Activated CD8-positive, alpha-beta memory T cell treated with anti-CD3 and anti-CD28 coated beads for 48 hours (primary cell): ENCODE measurements at places on chromosomes 12 and 14.

DNA sequence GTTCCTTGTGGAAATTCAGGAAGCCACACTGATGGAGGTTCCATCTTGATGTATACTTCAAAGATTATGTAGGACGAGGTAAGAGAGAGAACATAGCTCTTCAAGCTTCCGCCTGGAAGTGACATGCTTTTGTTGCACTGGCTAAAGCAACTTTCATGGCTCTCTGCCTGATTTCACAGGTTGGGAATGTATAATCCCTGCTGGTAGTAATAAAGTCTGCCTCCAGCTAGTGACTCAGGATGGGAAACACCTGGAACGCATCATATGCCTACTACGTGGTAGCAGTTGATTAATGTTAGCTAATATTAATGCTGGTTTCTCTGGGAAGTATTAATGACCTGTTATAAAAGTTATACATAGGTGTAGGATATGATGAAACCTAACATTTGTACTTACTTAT lies 71.1 kb downstream of the PELI2 start:
- no peak for DNase-seq

DNA sequence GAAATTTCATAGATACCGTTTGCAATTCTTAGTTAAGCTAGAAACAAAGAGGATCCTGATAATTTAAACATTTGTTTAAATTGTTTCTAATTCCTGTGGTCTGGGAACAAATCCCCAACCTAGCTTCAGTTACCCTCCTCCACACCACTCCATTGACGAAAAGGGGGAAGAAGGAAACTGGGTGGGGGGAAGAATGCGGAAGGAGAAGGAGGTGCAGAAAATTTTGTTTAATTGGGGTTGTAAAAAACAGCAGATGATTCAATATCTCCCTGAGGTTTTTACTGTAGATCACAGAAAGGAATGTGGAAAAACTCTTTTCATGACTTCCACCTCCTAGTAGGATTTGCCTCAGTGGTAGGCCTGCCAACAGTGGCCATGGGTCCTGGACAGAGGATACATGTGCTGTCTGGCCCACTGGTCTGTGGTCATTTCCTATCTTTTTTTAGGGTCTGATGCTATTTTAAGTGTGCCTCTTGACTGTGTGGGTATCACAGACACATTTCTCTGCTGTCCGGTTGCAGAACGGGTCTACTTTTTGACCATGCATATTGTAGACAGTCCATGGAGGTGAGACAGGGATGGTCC lies 122.9 kb upstream of the PCED1B start:
- DNase-seq: no peak

DNA sequence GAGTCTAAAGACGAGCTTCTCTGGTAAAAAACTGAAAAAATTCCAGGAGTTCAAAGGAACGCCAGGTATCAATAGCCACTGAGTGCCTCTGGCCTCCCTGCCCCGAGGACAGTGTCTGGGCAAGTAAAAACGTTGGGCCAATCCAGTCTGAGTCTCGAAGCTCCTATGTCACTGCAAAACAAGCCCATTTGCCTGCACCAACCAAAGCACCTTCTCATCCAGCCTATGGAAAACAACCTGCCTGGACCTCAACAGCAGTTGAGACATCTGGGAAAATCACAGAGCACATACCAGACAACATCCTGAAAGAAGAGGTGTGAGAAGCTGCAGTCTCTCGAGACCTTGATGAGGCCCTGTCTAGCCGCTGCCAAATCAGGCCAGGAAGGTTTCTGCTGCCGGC lies 56.6 kb downstream of the RNF34 start:
- no peak for DNase-seq

DNA sequence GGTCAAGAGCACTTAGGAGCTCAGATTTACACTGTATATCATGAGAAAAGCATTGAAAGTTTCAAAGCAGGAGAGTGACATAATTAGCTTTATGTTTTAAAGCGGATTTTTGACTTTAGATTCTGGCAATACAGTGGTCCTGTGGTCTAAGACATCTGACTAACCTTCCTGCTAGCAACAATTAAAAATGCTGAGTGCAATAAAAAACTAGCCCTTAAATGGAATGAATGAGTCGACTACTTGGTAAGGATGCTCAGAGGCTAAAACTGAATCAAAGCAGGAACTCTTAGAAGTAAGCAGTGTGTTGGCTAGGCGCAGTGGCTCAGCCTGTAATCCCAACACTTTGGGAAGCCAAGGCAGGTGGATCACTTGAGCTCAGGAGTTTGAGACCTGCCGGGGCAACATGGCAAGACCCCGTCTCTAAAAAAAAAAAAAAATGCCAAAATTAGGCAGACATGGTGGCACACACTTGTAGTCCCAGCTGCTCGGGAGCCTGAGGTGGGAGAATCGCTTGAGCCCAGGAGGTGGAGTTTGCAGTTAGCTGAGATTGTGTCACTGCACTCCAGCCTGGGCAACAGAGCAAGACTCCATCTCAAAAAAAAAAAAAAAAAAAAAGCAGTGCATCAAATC lies 18.9 kb downstream of the BICD1 start:
- DNase-seq: no peak

DNA sequence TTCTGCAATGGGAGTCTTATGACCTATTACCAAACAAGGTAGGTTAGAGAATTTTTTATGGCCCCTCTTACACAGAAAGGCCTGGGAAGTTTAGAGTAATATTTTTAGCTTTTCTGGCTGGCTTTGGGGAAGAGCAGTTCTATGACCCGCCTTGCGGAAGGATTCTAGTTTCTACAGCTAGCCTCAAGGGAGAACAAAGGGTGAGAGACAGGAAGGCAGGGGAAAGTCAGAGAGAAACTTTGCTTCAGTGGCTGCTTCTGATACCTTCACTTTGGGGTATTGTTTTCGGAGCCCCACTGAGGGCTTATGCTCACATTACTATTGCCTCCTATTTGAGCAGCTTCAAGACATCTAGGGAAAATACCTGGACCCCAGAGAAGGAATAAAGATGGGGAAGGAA lies 80.7 kb upstream of the NUDT4 start:
- DNase-seq: no peak

DNA sequence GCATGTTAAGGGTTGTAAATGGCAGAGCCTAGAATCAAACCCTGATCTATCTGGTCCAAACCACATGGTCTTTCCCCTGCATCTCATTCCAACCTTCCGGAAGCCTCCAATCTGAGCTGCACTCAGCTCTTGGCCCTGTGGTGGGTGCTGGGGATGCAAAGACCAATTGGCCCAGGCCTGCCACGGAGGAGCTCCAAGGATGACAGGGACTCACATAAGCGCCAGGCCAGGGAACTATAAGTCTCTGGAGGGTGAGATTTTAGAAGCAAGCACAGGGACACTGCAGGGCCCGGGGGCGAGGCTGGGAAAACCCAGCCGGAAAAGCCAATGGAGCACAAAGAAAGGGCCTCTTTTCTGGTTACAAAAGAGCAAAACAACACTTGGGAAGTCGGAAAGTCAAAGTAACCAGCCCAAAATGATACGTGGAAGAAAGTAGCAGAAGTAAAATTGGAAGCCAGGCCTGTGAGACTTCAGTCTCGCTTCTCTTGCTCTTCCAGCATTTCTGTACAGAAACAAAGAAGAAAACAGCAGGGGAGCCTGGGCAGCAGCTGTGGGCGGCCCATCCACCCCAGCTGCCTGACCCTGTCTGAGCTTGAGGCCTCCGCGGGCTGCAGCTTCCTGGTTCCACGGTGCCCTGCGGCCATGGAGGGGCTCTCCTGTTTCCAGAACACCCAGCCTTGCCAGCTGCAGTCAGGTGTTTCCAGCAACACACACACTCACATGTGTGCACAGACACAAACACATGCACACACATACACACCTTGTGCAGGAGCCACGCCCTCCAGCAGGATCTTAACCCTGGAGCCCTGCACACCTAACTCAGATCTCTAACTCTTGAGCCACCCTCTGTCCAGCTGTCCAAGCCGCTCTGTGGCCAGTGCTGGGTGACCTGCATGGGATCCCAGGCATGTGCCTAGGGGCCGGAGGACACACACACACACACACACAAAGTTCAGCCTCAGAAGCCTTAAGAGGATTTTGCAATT lies 178.2 kb downstream of the BCL11B start:
- no peak for DNase-seq

DNA sequence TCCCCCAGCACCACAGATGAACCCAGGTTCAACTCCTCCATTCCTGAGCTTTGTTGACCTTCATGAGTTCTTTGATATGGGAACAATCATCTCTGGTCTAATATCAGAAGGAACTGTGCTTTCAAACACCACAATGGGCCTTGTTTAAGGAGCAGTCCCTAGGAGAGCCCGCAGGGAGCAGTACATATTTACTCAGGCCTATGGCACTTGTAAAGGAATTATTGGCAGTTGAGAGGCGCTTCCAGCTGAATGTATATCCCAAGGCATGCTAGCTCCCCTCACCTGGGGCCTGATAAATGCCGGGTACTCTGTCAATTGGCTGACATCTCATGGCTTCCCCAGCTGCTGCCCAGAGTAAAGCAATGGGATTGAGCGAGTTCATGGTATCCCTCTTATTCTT lies 76.2 kb downstream of the ZFP36L1 start:
- no peak for DNase-seq

GRCh38 chr12:111753144-111753881 lies 13.4 kb upstream of the ALDH2 start:
- no peak for DNase-seq

DNA sequence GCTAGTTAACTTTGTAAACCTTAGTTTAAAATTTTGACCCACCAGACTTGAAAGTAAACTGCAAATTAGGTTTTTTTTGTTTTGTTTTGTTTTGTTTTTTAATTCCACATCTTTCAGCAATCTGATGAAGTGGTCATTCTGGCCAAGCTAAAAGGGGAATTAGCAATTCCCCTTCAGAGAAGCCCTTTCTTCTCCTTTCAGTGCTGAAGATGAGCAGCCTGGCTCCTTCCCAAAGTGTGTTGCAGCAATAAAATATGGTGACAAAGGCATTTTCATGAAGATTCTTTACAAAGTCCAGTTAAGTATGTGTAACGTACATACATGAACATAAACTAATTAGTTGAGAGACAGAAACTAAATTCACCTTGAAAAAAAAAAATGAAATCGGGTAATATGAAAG lies 380.1 kb downstream of the NOVA1 start:
- no peak for DNase-seq

DNA sequence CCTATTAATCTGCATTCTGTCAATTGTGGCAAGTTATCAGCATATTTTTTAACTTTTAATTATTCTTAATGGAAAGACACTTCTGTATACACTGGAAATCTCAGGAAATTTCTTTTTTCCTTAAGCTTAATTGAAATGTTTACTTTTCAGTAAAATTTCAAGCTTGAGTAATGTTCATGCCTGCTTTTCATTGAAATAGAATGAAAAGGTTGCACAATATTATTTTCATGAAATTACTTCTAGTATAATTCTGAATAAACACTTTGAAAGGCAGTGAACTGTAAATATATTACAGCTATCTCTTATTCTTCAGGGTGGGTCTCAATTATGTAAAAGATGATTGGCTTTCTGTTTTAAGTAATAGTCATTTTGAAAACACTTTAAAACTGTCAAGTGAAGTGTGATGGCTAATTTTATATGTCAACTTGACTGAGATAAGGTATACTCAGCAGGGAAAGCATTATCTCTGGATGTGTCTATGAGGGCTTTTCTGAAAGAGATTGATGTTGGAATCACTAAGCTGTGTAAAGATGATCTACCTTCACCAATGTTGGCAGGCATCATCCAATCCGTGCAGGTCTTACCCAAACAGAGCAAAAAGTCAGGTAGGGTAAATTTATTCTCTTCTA lies 29.9 kb downstream of the CLEC2D start:
- DNase-seq: no peak

- DNase-seq: no peak
Observed at GRCh38 chr14:83960832-83961512, 1569.0 kb upstream of the FLRT2 start.

- DNase-seq: no peak
Observed at GRCh38 chr12:12398026-12398859, 41.4 kb downstream of the BORCS5 start.

DNA sequence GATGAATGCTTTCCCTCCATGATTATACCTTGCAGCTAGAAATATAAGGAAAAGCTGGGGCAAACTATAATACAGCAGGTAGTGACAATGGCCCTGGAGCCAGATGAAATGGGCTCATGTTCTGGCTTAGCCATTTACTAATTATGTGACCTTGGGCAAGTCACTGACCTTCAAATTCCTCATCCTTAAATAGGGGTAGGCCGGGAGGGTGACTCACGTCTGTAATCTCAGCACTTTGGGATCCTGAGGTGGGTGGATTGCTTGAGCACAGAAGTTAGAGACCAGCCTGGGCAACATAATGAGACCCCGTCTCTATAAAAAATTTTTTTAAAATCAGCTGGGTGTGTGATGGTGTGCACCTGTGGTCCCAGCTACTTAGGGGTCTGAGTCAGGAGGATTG lies 155.4 kb downstream of the C12orf75 start:
- no peak for DNase-seq

DNA sequence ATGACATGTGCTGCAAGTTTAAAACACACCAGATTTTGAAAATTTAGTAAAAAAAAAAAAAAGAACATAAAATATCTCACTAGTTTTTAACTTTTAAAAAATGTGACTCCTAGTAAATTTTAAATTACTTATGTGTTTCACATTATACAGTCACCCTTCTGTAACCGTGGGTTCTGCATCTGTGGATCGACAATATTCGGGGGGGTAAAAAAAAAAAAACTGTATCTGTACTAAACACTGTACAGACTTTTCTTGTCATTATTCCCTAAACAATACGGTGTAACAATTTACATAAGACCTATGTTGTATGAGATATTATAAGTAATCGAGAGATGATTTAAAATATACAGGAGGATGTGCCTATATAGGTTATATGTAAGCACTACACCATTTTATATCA lies 3.2 kb downstream of the DDX24 start:
- DNase-seq: no peak

DNA sequence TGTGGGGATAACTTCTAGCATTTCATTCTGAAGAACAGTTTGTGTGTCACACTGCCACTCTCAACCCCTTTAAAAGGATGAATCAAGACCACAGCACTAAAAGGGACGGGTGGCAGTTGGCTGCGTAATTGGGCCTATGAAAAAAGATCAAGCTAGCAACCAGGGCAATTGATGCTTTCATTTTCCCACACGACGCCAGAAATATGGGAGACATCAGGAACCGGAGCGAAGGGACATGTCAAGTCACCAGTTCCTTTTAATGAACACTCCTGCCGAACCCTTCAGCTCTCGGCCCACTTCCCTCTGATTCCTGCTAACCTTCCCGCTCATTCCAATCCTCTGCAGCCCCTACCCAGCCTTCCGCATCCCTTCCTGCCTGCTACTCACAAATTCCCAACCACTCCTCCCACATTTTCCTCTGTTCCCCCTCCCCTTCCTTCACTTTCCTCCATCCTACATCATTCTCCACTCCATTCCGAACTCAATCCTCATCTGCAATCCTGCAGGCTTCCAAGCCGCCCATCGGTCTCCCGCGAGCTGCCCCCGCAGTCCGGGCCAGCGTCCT lies 753 bp downstream of the CSRNP2 start:
- DNase-seq: no peak

DNA sequence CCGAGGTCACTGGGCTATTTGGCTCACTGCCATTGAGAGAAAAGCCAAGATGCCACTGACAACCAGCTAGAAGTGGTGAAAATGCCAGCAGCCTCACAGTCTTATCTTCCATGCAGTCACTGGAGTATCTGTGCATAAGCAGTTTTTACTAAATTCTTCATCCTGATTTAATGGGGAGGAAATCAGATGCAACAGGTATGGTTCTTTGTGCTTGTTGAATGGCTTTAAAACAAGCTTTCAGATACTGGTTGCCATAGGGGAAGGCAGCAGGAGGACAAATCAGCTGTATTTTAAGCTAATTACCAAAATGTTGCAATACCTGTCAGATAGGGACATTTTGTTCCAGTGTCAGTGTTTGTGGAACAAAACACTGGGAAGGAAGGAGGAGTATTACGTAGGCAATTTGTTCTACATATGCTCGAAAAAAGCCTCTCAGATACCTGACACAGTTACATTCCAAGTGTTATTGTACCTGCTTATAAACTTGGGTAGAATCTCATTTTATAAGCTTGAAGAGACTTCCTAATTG lies 54.1 kb upstream of the ARHGAP5 start:
- no peak for DNase-seq
